ENCODE measurements at places on chromosomes 4 and X.

- H3K27ac ChIP-seq, result no peak overlapping the region
- DNase-seq, result no peak
- H3K27me3 ChIP-seq, result no peaks in the 10 kb centered on the region
These were observed 13.0 kb downstream of the RAB9B start for GRCh38 chrX:103818842-103819619.

GRCh38 chr4:109978704-109979454 lies 66.2 kb downstream of the EGF start:
- H3K4me3 ChIP-seq, result no peak overlapping the region
- no peak overlapping the region for H3K27ac ChIP-seq
- DNase-seq, result no peak
- no peaks in the 10 kb centered on the region for H3K27me3 ChIP-seq
- H3K4me1 ChIP-seq, result peaks cover 17% of the 10 kb centered on the region

DNA sequence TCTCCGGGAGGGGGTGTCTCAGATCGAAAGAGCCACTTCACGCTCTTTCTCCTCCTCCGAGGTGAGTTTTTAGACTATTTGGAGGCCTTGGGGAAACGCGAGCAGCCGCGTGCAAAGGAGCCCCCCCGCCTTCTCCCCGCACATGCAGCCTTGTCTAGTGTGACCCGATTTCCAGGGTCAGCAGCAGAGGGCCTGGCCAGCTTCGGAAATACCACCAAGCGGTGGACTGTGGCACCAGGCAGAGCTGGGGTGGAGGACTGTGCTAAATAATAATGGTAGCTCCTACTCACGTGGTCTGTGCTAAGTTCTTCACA lies 79.3 kb upstream of the BCOR start:
- peak; percentile 37 for DNase-seq
- H3K4me3 ChIP-seq, result peak overlapping the region; percentile 85
- H3K4me1 ChIP-seq, result 0 out of 2 replicates have a peak, but pooled peaks cover 6% of the 10 kb centered on the region
- H3K27me3 ChIP-seq, result no peaks in the 10 kb centered on the region
- peak overlapping the region; percentile 99 for H3K27ac ChIP-seq

DNA sequence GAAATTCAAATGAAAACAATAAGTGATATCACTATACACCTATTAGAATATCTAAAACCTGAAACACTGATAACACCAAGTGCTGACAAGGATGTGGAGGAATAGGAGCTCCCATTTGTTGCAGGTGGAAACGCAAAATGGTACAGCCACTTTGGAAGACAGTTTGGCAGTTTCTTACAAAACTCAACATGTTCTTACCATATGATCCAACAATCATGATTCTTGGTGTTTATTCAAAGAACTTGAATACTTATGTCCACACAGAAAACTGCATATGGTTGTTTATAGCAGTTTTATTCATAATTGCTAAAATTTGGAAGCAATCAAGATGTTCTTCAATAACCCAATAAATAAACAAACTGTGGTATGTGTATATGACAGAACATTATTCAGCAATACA lies 107.9 kb downstream of the FHDC1 start:
- H3K36me3 ChIP-seq, result no peaks in the 10 kb centered on the region
- 0 out of 2 replicates have a peak, but pooled peaks cover 2% of the 10 kb centered on the region for H3K4me1 ChIP-seq
- DNase-seq, result no peak
- no peak overlapping the region for H3K27ac ChIP-seq
- H3K27me3 ChIP-seq, result no peaks in the 10 kb centered on the region

DNA sequence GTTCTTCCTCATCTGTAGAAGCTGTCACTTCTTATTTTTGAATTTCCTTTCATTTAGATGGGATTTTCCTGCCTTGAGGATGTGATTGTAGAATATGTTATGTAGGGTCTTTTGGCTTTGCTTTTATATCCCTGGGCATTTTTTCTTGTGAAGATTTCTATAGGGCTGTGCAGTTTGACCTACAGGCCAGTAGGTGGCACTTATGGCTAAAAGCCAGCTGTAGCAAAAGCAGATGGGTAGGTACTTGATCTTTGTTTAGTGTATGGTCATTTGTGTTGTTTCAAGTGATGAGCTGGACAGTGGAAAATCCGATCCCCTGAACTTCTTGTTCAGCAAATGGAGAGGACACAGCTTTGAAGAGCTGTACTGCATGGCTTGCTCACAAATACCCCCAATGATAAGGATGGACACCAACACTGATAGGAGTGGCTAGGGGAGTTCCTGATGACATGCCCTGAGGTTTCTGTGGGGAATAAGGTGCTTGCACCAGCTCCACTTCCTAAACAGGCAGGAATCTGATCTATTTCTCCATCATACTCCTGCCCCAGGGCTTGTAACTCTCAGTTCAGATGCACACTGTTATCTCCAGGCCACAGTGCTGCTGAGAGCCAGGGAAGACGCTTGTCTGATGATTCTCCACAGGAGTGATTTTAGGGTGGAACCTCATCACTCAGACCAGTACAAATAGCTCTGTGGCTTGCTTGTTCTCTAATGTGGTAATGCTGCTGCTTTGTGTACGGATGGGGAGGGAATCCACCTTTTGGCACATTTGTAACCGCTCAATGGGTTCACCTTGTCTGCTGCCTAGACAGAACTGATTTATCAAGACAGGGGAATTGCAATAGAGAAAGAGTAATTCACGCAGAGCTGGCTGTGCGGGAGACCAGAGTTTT lies 417.1 kb upstream of the MAGEB16 start:
- no peak for DNase-seq
- no peak overlapping the region for H3K27ac ChIP-seq
- no peaks in the 10 kb centered on the region for H3K36me3 ChIP-seq
- no peaks in the 10 kb centered on the region for H3K4me1 ChIP-seq
- H3K27me3 ChIP-seq, result no peaks in the 10 kb centered on the region

DNA sequence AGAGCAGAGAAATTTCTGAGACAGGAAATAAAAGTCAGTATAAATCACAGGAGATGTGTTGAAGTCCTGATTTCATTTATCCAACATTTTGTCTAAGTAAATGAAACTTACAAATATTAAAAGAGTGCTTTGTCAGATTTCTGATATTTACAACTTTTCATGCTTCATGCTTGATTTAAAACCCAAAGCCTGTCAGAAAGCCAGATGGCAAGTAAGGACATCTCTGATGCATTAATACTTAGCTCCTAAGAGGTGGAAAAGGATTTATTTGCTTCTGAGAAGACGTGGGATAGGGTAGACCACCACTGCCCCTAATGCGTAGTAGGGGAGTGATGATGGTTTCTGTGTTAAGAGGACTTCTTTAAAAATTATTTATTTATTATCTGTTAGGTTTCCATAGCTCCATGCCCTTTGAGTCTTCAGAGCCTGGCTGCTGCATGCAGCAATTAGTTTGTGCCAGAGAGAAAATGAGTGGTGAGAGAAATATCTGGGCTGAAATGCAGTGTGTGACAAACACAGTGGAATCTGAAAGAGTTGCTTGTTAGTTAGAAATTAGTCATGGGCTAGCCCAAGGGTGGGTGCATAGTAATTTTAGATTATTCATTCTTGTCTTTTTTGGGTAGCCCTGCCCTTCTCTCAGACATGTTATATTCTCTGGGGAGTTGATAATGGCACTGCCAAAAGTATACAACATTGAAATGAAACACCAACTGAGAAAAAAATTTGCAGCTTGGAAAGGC lies 333.8 kb downstream of the C4orf33 start:
- H3K27me3 ChIP-seq, result no peaks in the 10 kb centered on the region
- no peaks in the 10 kb centered on the region for H3K36me3 ChIP-seq
- H3K27ac ChIP-seq, result peak overlapping the region; percentile 97
- peaks cover 28% of the 10 kb centered on the region for H3K4me1 ChIP-seq
- H3K4me3 ChIP-seq, result peak overlapping the region; percentile 57

DNA sequence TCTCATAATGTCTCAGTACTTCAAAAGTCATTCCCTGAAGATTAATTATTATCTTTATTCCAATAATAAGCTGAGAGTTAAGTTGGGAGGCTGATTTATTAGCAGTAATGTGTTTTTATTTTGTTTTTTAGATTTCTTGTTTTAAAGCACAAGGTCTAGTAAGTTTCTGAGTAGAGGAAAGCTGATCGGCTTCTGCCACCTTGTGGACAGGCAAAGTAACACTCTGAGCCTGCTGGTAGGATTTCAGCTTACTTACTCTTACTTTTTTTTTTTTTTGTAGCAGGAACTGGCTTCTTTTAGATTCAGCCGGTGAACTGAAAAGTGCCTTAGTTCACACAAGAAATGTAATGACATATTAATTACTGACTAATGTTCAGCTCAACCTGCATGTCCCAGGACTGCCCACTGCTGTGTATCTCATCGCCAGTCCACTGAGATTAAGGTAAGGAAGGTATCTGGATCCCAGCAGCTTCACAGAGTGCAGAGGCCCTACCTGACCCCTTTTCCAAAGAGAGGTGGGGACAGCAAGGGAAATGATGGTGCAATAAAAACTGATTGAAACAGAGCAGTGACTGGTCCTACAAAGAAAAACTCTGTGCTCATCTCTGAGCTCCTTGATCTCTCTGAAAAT lies 126.5 kb downstream of the ADGRA3 start:
- H3K27me3 ChIP-seq, result no peaks in the 10 kb centered on the region
- H3K4me3 ChIP-seq, result no peak overlapping the region
- H3K36me3 ChIP-seq, result peaks cover 27% of the 10 kb centered on the region
- DNase-seq, result peak; percentile 79
- no peak overlapping the region for H3K27ac ChIP-seq

GRCh38 chr4:121070696-121071639 lies 1.4 kb downstream of the NDNF start:
- H3K27me3 ChIP-seq, result no peaks in the 10 kb centered on the region
- no peak overlapping the region for H3K27ac ChIP-seq
- no peaks in the 10 kb centered on the region for H3K36me3 ChIP-seq
- H3K4me1 ChIP-seq, result no peaks in the 10 kb centered on the region

- no peaks in the 10 kb centered on the region for H3K27me3 ChIP-seq
- no peak for DNase-seq
- H3K4me3 ChIP-seq, result peak overlapping the region; percentile 72
- no peaks in the 10 kb centered on the region for H3K36me3 ChIP-seq
- H3K27ac ChIP-seq, result peak overlapping the region; percentile 51
These were observed 1.9 kb upstream of the RAB33B start for GRCh38 chr4:139451997-139452396.

- peak; percentile 80 for DNase-seq
- H3K27ac ChIP-seq, result no peak overlapping the region
- H3K4me1 ChIP-seq, result no peaks in the 10 kb centered on the region
- H3K4me3 ChIP-seq, result peak overlapping the region; percentile 62
- H3K27me3 ChIP-seq, result no peaks in the 10 kb centered on the region
These were observed 37.7 kb upstream of the ARAF start for GRCh38 chrX:47523297-47523696.

DNA sequence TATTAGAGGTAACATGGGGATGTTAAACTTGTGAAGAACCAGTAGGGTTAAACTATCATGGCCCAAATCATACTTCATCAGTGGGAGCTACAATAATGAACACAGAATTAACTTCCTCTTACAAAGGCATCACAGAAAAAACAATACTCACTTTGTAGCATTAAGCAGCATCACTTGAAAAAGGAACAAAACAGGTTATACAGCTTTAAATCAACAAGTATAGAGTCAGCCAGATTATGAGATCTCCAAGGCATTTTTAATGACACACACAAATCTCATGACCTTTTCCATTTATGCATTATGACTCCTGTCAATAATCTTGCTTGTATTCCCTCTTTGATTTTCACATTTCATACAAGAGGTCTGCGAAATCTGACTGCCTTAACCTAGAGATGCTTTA lies 18.3 kb downstream of the FBXL5 start:
- no peak overlapping the region for H3K4me3 ChIP-seq
- DNase-seq, result no peak
- H3K27ac ChIP-seq, result no peak overlapping the region
- peaks cover 88% of the 10 kb centered on the region for H3K36me3 ChIP-seq
- 0 out of 2 replicates have a peak, but pooled peaks cover 2% of the 10 kb centered on the region for H3K27me3 ChIP-seq
